Left cardiac atrium (tissue), 4 donors: ENCODE measurements at places on chromosomes 13 and 19.

- no peak for DNase-seq
Measured at GRCh38 chr13:32023698-32024097, 7.9 kb upstream of the FRY start.

DNA sequence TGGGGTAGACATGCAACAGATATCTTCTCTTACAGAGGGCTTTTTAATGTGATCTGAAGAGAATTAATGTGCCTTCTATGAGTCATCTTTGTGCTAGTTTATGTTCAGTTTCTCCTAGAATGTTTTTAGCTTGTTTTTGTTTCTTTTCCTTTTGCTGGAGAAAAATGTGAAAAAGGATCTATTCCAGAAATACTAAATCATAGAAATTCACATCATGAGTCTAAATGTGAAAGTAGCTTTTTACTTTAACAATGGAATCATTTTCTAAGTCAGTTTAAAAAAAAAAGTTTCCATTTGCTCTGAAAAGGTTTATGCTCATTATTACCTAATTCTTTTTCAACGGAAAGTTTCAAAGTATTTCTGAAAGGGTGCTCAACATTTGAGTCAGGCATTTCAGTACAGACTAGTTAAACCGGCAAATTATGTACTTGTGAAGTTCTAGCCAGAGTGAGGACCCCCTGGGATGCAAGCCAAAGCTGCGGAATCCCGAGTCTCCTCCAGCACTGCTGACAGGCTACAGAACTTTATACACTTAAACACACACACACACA is 72.9 kb downstream of the SPATA13 start:
- DNase-seq = no peak

- DNase-seq = no peak
Measured at GRCh38 chr13:45522571-45522970, 57.8 kb downstream of the COG3 start.

GRCh38 chr19:31940396-31940795 is 405.0 kb upstream of the ZNF507 start:
- no peak for DNase-seq

DNA sequence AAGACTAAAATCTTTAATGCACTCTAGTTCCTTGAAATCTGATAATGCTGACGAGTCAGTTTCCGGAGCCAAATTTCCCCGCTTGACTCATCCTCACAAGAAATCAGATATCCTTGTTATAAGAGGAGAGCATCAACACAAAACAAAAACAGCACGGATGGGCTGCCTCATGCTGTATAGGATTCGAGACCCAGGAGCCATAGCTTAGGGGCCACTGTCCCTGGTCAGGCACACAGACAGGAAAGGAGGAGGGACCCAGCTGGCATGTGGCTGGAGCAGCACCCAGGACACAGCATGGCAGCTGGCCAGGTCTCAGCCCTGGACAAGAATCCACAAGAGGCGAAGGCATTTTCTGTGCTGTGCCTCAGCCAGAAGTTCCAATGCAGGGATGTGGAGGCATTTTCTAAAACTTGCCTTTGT is 110.2 kb upstream of the SPATA13 start:
- DNase-seq = no peak

- no peak for DNase-seq
Measured at GRCh38 chr19:13262450-13262849, 112.2 kb downstream of the IER2 start.

GRCh38 chr19:13729859-13730258 is 34.5 kb upstream of the MRI1 start:
- DNase-seq = no peak

- no peak for DNase-seq
Measured at GRCh38 chr19:10892256-10892655, 20.9 kb downstream of the CARM1 start.

DNA sequence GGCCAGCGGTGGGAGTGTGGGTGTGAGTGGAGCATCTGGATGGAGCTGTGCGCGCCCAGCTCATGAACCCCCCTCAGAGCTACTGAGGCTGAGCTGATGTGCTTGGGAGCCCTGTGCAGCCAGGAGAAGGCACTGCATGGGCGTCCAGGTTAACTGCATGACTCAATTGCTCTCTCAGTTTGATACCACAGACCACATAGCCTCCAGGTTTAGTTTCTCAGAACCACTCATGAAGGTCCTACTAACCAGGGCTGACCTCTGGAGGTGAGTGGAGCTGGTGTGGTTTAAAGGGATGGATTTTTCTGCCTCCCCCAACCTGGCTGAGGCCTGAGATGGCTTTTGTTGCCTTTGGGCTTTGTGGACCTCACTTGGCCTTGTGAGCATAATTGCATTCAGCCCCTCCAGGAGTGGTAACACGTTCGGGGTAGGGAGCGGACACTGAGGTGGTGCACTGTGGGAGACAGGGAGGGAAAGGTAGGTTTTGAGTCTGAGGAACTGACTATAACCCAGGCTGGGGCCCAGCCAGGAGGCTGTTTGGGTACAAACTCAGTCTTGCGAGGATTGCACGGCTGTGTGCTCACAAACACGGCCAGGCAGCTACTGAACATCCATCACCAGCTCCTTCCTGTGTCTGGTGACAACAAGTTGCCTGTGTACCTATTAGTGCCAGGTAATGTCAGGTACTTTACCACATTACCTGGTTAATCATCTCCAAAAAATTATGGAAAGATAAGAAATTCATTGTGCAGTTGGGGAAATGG is 97.5 kb downstream of the RGCC start:
- no peak for DNase-seq
